ENCODE measurements at places on chromosomes 6 and 20.

GRCh38 chr20:17925141-17925939 is 43.3 kb downstream of the SNX5 start:
- no peak overlapping the region for H3K4me3 ChIP-seq
- no peak for DNase-seq
- H3K27me3 ChIP-seq = peaks cover 21% of the 10 kb centered on the region
- no peak overlapping the region for H3K27ac ChIP-seq

- H3K4me1 ChIP-seq = no peaks in the 10 kb centered on the region
- no peaks in the 10 kb centered on the region for H3K36me3 ChIP-seq
- no peak for DNase-seq
- H3K27ac ChIP-seq = no peak overlapping the region
- H3K4me3 ChIP-seq = no peak overlapping the region
These were observed 59.5 kb downstream of the ID4 start for GRCh38 chr6:19896693-19897010.

DNA sequence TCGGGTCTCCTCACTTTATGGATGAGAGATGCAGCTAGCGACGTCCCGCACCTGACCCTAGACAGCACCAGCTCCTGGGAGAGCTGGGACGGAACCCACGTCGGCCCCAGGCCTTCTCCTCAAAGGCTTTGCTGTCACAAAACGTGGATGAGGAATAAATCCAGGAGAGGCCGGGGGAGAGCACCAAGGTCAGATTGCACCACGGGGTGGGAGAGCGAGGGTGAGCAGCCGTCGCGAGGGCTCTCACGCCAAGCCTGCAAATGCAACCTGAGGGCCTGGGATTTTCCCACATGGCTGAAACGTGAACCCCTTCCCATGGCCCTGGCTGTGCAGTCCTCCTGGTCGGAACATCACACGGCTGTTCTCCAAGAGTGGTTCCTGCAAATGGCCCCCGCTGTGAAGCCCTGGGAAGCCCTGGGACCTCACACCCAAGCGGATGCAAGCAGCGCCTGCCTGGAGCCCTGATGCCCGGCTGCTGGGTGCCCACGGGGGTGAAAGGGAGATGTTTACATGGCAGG is 45.3 kb downstream of the DLL1 start:
- H3K4me1 ChIP-seq = no peaks in the 10 kb centered on the region
- no peak overlapping the region for H3K27ac ChIP-seq
- no peaks in the 10 kb centered on the region for H3K36me3 ChIP-seq

DNA sequence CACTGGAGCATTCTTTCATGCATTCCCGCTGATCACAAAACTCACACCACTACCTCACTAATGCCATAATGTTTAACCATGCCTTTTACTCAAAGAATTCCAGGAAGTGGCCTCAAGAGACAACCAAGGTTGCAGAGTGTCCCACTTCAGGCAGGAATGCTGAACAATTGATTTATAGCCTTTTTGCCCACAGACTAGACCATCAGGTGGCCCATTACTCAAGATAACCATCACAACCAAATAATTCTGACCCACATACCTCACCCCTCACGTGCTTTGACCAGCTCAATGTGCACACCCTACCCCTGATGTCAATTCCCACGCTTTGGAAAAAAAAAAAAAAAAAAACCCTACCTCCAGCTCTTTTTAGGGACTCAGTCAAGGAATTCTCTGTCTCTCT is 220.6 kb upstream of the UFL1 start:
- no peak overlapping the region for H3K4me3 ChIP-seq
- H3K4me1 ChIP-seq = peaks cover 2% of the 10 kb centered on the region
- H3K36me3 ChIP-seq = no peaks in the 10 kb centered on the region
- DNase-seq = no peak
- peaks cover 5% of the 10 kb centered on the region for H3K27me3 ChIP-seq

GRCh38 chr20:35767683-35768481 is 3.9 kb upstream of the PHF20 start:
- H3K4me3 ChIP-seq = peak overlapping the region; percentile 89
- H3K36me3 ChIP-seq = peaks cover 6% of the 10 kb centered on the region
- peak overlapping the region; percentile 98 for H3K27ac ChIP-seq
- H3K27me3 ChIP-seq = no peaks in the 10 kb centered on the region

- peaks cover 35% of the 10 kb centered on the region for H3K27me3 ChIP-seq
- H3K36me3 ChIP-seq = no peaks in the 10 kb centered on the region
- H3K4me3 ChIP-seq = no peak overlapping the region
- peaks cover 14% of the 10 kb centered on the region for H3K4me1 ChIP-seq
- H3K27ac ChIP-seq = no peak overlapping the region
- DNase-seq = no peak
These were observed 105.6 kb upstream of the RNF24 start for GRCh38 chr20:4120921-4121321.
